ENCODE measurements at places on chromosomes 3 and 15. TPM values are rescaled to one million over a fixed set of nuclear protein-coding genes. Genes with fewer than 3 reads are reported as not detected.

Gene CD200R1L
- total RNA-seq = not detected

Gene ZNF660
- 0.55 TPM for total RNA-seq

Gene LRRC28
- 19.3 TPM for total RNA-seq

Gene GLT8D1
- 38.2 TPM for total RNA-seq
